ENCODE measurements at places on chromosomes 1 and 21.

DNA sequence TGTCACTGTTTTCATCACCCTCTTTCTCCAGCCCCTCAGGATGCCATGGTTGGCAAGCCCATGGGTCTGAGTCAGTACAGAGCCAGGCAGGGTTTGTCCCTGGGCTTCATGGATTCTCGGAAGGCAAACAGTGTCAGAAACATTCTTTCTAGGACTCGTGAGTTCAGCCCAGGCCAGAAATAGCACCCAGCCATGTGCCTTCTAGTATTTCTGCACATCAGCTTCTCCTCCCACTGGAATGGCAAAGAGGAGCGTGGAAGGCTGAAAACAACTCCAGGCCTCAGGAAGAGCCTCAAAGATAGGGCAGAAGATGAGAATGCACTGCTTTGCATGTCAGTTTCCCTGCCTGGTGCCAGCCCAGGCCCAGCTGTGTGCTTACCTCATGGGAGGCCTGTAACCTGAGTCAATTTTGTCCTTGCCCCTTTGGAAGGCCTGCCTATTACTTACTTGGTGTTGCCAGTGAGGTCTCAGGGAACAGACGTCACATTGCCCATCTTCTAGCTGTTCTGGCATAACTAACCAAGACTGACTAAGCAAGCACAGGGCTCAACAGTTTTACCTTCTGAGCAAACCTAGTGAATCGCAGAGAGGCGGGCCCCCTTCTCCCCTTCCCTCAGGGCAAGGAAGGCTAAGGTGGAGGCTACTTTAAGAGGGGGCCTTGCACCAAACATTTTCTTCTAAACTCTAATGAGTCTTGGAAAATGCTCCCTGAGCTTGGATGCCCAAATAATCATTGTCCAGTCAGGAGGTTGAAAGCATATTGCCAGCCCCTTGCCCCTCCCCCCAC, 42.4 kb downstream of the GLUL start:
- no peak for DNase-seq

- no peak for DNase-seq
These were observed 3.0 kb downstream of the TMPRSS3 start for GRCh38 chr21:42392731-42393442.

GRCh38 chr1:203742436-203742835, 22.5 kb upstream of the LAX1 start:
- no peak for DNase-seq

GRCh38 chr1:155978973-155979429, 654 bp upstream of the ARHGEF2 start:
- no peak for DNase-seq

- DNase-seq: no peak
These were observed 33.6 kb upstream of the THEM4 start for GRCh38 chr1:151942882-151943281.

- DNase-seq: no peak
These were observed 208.1 kb downstream of the USH2A start for GRCh38 chr1:216215169-216215568.

GRCh38 chr21:35326677-35327076, 277.6 kb upstream of the RUNX1 start:
- peak; percentile 51 for DNase-seq

- DNase-seq: no peak
These were observed at the start of gene TMOD4 for GRCh38 chr1:151175863-151176262. Gene TMOD4 (minus strand): TSS chr1:151175981. CDS start chr1:151174875, 1,106 bp downstream.

DNA sequence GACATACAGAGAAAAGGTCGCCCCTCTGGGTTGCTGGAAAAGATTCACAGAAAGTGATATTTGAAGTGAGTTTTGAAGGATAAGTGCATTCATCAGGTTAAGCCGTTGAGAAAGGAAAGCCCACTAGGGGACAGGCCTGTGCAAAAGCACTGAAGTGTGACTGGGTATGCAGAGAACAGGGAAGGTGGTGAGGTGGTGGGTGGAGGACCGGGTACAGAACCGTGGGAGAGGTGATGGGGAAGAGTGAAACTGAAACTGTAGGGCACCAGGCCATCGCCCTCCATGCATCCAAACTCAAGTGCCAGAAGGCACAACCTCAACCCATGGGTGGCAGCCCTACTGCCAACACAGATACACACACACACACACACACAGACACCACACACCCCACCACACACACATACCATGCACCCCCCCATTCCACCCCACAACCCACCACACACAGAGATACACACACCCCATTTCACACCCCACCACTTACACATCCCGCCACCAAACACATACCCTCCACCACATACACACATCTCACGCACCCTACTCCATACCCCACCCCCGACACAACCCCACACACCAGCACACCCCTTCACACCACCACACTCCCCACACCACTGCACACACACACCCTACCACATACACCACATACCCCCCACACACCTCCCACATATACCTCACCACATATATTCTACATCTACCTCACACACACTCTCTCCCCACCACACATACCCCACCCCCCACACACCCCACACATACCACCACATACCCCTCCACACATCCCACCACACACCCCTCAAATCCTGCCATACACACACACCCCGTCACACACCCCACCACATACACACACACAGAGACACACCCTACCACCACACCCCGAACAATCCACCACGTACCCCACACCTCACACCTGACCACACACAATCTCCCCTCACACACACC, 59.0 kb downstream of the TSEN15 start:
- DNase-seq: no peak

DNA sequence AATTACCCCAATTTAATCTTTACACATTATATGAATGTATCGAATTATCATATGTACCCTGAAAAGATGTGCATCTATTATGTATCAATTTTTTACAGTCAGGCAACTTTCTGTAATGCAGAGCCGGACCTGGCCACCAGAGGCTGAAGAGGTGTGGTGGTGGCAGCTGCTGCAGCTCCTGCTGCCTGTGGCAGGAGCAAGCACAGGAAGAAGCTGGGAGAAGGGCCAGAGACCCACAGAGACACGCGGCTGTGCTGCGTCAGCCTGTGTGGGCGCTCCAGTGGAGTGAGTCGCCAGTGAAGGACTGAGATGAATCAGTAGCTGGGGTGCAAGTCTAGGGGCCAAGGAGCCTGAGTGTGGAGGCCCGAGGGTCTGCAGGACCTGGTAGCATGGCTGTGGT, 74.3 kb upstream of the COG2 start:
- peak; percentile 12 for DNase-seq

DNA sequence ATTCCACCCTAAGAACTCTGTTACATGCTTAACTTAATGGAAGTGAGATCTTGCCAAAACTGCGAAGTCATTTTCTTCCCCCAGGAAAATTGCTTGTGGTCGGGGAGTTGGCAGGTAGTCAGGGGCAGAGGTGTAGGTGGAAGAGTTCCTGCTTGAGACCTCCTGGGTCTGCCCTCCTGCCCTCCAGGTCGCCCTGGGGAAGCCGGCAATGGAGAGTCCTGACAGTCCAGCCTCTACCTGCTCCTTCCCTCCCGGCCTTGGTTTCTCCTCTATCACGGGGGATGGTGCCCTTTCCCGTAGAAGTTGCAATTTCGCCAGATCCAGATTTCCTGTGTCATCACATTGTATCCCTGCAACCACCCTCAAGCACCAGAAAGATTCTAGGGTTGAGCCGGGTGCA, 463.8 kb downstream of the MATN1 start:
- no peak for DNase-seq

GRCh38 chr1:159854116-159854692, 8.3 kb downstream of the VSIG8 start:
- DNase-seq: no peak

GRCh38 chr1:181131255-181131941, 42.9 kb downstream of the IER5 start:
- DNase-seq: no peak

GRCh38 chr1:44036409-44037139, 5.3 kb upstream of the SLC6A9 start:
- DNase-seq: no peak

- no peak for DNase-seq
These were observed 447.3 kb downstream of the AGBL4 start for GRCh38 chr1:49576327-49576901.

GRCh38 chr1:150109586-150109985, 40.1 kb upstream of the PLEKHO1 start:
- DNase-seq: no peak

DNA sequence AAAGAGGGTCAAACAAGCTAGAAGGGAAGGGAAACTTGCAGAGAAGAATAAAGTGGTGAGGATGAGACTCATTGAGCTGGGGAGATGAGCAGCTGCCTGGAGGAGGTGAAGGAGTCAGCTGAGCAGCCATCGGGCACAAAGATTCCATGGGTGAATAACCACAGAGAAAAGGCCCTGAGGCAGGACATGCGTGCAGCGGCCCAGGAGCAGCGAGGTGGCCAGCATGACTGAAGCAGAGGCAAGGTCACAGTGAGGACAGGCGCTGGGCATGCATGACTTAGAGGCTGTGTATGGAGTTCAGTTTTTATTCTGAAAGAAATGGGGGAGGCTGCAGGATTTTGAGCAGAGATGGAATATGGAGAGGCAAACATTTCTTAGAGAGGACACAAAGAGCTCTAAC, 24.9 kb downstream of the OLFML2B start:
- DNase-seq: no peak

GRCh38 chr1:39088658-39089057, 62.5 kb downstream of the NDUFS5 start:
- no peak for DNase-seq

DNA sequence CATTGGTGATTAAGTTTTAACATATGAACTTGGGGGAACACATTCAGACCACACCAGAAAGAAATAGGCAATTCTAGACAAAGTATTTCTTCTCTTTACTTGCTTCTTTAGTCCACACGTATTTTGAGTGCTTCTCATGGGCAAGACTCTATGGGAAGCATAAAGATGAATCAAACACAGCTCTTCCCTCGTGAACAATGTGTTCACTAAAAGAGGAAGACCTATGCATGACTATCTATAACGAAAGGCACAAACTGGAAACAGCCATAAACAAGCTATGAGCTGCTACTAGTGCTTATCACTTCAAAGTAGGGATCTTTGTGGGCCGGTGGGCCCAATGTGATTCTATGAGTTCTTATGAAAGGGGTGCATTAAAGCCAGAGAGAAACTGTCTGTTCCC, 53.0 kb upstream of the PRDX6 start:
- DNase-seq: no peak

- no peak for DNase-seq
These were observed 14.0 kb downstream of the PRDM15 start for GRCh38 chr21:41865002-41865777.

DNA sequence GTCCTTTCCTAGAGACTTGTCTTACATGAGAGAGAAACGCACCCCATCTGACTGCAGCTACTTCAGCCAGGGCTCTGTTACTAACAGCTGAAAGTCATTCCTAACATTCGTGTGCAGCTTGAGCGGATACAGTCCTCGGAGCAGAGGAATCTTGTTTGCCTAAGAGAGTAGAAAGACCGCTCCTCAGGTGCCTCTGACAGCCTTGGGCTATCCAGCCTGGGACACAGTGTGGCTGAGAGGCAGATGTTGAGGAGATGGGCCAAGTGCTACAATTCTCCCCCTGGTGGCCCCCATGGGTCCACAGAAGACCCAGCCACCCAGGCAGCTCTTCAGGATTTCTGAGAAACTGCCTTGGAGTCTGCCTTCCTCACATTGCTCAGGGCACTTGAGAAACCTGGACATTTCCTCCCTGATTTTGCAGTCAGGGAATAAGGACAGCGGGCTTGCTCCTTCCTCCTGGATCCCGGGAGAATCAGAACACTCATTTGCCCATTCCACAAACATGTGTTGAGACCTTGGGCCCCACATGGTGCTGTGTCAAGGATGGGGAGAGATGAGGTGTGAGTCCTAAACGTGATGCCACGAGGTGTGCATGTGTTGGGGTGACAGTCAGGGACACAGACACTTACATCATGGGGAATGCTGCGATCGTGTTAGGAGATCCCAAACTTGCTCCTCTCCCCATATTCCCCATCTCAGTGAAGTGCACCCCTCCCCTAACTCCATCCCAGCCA, 13.1 kb downstream of the TRIM62 start:
- DNase-seq: no peak

DNA sequence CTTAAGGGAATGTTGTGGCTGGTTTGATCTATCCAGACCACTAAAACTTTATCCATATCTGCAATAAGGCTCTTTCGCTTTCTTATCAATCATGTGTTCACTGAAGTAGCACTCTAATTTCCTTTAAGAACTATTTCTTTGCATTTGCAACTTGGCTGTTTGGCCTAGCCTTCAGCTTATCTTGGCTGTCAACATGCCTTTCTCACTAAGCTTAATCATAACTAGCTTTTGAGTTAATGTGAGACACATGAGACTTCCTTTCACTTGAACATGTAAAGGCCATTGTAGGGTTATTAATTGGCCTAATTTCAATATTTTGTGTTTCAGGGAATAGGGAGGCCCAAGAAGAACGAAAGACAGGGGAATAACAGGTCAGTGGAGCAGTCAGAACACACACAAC, 124.7 kb downstream of the TNFSF18 start:
- DNase-seq: no peak

All from skeletal muscle cell (primary cell).